ENCODE measurements at places on chromosomes 11 and 22. TPM values are rescaled to one million over a fixed set of nuclear protein-coding genes. Genes with fewer than 3 reads are reported as not detected.

- no peaks in the 10 kb centered on the region for H3K36me3 ChIP-seq
- H3K4me1 ChIP-seq = no peaks in the 10 kb centered on the region
- no peak overlapping the region for H3K4me3 ChIP-seq
- no peak overlapping the region for H3K27ac ChIP-seq
- DNase-seq = no peak
Observed at GRCh38 chr11:109619498-109619897, 197.5 kb downstream of the C11orf87 start.

DNA sequence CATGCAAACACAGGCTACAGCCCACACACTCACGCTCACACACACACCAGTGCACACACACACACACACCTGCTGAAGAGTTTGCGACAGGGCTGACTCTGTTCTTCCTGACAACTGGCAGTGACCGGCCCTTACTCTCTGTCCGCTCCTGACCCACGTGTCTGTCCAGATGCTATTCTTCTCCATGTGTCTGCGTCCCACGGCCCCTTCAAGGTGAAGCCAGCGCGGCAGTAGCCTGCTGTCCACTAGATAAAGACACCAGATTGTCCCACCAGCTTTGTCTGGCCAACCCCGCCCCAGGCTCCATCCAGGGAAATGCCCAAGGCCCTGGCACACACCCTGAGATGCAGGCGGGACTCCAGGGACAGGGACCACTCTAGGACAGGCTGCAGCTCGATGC lies 713.9 kb downstream of the BRD1 start:
- H3K4me1 ChIP-seq = no peaks in the 10 kb centered on the region
- H3K27ac ChIP-seq = no peak overlapping the region
- H3K4me3 ChIP-seq = no peak overlapping the region
- peaks cover 6% of the 10 kb centered on the region for H3K27me3 ChIP-seq
- DNase-seq = no peak
- H3K36me3 ChIP-seq = no peaks in the 10 kb centered on the region

DNA sequence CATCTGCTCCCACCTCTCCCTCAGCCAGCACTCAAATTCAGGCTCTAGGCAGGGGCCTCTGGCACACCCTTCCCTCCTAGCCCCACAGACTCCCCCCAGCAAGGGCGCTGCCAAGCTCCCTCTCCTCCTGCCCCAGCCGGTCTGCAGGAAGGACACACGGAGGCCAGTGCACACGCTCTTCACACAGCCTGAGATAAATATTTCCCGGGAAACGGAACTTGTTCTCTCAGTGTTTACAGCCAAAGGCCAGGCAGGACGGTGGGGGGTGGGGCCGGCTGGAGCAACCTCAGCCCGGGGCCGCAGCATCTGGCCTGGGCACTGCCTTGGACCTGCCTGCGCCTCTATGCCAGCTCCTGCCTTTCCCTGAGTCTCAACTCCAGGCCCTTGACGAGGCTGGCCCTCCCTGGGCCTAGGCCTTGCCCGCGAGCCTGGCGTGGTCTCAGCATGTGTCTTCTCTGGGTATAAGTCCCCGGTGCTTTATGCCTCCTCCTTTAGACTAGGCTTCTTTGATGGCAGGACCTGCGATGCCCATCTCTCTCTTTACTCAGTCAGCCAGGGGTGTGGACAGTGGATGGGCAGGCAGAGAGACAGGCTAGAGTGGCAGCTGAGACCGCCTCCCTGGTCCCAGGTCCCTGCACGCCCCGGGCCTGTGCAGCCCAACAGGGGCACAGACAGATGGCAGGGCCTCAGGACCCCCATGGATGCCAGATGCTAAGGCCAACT lies 48.4 kb downstream of the PDE2A start:
- no peaks in the 10 kb centered on the region for H3K36me3 ChIP-seq
- no peak overlapping the region for H3K4me3 ChIP-seq
- peak; percentile 45 for DNase-seq
- no peaks in the 10 kb centered on the region for H3K27me3 ChIP-seq
- peaks cover 11% of the 10 kb centered on the region for H3K4me1 ChIP-seq
- H3K27ac ChIP-seq = peak overlapping the region; percentile 71

GRCh38 chr22:18116634-18117033 lies 6.0 kb downstream of the TUBA8 start:
- no peaks in the 10 kb centered on the region for H3K4me1 ChIP-seq
- H3K36me3 ChIP-seq = no peaks in the 10 kb centered on the region
- H3K4me3 ChIP-seq = no peak overlapping the region

FBXO7 gene
- total RNA-seq = 82.8 TPM
